ENCODE measurements at places on chromosomes 11 and 22. TPM values are rescaled to one million over a fixed set of nuclear protein-coding genes. Genes with fewer than 3 reads are reported as not detected.

Gene LIF
- 0.49 TPM for total RNA-seq

Gene BTG4
- total RNA-seq = not detected

DNA sequence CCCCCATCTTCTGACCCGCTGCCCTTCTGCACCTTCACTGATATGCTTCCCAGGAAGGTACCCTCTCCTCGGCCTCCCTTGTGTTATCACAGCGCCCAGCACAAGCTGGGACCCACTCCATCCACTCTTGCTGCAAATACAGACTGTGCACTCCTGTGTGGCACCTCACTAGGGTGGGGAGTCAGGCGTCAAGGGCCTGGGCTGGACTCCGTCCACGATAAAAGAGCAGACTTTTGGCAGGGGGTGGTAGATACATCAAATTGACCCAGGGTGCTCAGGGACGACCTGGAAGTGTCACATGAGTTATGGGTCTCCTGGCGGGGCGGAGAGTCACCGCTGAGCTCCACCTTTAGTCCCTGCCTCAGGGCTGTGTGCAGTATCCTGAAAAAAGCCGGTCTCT lies 908 bp downstream of the TRPM5 start:
- DNase-seq = no peak

Gene GAL3ST1
- not detected for total RNA-seq

DNA sequence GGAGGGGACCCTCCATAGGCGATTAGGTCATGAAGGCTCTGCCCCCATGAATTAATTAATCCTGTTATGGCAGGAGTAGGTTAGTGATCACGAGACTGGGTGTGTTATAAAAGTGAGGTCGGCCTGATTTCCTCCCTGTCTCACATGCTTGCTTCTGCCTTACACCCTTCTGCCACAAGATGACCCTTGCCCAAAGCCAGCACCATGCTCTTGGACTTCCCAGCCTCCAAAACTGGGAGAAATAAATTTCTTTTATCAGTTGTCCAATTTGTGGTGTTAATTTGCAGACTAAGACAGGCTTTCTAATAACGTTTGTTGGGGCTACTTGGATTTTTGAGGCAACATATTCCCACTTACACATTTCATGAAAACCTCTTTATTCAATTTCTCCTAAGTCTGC lies 23.4 kb upstream of the ALDH3B2 start:
- DNase-seq = no peak

- no peak for DNase-seq
Measured at GRCh38 chr11:76241243-76242000, 35.1 kb upstream of the WNT11 start.

DNA sequence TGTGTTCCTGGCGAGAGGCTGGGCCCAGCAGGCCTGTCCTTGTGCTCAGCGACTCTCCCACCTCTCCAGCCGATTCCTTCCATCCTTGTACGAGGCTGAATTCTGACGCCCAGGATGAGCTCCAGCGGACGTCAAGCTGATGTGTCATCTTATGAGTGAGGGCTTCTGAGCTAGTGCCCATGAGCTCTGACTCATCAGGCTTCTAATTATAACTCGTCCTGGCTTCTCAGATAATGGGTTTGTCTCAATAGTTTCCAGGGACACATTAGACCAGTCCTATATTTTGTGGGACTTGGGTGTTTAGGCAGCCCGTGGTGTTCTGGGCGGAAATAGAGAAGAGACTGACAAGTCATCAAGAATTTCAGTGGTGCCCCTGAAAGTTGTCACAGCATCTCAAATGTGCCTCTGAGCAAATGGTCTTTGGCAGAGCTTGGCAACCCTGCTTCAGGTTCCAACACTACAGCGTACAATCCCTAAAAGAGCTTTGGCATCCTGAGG lies 108.2 kb upstream of the CD44 start:
- no peak for DNase-seq

- no peak for DNase-seq
Measured at GRCh38 chr22:37558815-37559214, 1.5 kb upstream of the CDC42EP1 start.

DNA sequence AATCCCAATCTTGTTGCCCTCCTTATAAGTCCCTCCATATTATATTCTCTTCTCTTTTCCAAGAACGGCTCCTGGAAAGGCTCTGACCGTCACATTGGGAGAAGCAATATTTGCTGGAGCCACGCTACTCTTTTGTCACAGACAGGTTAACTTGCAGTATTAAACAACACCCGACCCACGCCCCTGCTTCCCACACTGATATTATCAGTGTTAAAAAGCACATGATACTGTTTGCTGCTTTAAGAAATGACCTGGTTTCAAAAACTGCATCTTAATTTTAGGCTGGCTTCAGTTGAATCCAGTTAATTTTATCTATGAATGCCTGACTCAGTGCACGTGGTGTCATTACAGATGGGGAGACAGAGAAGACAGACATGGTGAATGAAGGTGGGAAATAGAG lies 3.1 kb downstream of the FLI1 start:
- no peak for DNase-seq

DNA sequence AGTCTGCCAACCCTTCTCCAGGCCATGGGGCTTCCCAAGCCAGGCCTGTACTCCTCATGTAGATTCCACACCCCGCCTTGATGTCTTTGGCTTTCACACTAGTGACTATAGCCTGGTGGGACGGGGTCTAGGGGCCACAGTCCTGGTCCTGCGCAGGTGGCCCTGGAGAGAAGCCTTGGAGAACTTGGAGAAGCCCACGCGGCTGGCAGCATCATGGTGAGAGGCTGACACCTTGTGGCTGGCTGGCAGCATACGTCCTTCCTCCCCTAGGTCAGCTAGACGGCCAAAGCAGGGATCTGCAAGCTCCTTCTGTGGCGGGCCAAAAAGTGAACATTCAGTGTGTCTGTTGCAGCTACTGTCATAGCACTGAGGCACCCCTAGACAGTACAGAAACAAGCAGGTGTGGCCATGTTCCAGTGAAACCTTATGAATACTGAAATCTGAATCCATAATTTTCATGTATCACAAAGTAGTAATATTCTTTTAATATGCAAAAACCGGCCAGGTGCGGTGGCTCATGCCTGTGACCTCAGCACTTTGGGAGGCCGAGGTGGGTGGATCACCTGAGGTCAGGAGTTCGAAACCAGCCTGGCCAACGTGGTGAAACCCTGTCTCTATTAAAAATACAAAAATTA lies 42.0 kb downstream of the FAM83F start:
- no peak for DNase-seq

DNA sequence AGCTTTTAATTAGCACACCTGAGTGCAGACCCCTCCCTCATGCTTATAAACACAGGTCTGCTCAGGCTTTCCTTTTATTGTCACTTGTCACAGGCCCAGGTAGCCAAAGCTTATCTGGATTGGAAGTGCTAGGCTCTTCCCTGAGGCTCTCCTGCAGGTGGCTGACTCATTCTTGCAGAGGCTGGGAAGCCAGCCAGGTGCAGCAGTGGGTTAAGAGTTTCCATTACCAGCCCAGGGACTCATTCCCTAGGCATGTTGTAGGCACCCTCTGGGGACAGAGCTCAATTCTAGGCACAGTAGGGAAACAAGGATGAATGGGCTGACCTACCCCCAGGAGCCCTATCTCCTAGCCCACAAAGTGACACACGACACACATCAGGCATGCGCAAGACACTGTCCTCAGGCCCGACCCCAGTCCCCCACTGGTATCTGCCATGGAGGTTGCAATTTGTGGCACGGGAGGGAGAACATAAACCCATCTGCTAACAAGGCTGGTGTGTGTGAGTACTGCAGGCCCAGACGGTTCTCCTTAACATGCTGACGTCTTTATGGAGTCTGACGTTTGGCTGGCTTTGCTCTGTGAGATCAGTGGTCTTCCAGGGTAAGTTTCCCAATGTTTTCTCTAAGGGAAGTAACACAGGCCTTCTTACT lies 94.2 kb downstream of the ABTB2 start:
- DNase-seq = no peak
